ENCODE measurements at places on chromosomes 16 and 17.
A peak's percentile ranks its signal among the peaks of the same experiment; 100 is the strongest.

GRCh38 chr16:53878216-53878615 is 174.3 kb downstream of the FTO start:
- DNase-seq = no peak

- no peak for DNase-seq
Measured at GRCh38 chr16:23122144-23122543, 27.1 kb downstream of the USP31 start.

GRCh38 chr16:88523309-88524161 is 46.7 kb upstream of the ZC3H18 start:
- DNase-seq = no peak

GRCh38 chr17:64491034-64491860 is 5.6 kb downstream of the POLG2 start:
- peak; percentile 25 for DNase-seq

DNA sequence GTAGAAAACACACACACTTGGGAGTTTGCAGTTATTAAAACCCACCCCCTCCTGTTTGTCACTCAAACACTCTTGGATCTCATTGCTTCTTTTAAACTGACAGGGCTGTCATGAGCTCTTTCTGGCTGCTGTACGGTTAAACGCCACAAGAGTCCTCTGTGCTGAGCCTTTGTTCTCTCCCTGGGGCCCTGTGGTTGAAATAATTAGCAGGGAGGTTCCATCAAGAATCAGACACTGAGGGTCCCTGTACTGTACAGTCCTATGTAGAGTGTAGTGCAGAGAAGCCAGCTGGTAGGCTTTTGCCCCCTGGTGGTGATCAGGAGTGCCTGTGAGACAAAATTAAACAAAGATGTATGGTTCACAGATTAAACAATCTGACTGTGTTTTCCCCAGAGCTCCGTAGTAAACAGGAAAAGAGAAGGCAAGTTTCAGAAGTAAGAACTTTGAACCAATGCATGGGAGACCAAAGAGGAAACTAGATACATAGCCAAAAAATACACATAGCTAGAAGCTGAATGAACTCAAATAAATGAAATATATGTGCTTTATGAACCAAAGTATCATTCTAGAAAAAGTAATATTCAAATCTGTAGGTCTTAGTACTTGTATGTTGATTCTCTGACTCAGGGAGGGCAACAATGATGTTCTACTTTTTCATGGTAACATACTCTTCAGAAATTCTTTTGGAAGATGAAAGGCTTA is 1.4 kb upstream of the SSH2 start:
- DNase-seq = peak; percentile 68

- DNase-seq = no peak
Measured at GRCh38 chr16:54648575-54648974, 282.1 kb upstream of the IRX5 start.

DNA sequence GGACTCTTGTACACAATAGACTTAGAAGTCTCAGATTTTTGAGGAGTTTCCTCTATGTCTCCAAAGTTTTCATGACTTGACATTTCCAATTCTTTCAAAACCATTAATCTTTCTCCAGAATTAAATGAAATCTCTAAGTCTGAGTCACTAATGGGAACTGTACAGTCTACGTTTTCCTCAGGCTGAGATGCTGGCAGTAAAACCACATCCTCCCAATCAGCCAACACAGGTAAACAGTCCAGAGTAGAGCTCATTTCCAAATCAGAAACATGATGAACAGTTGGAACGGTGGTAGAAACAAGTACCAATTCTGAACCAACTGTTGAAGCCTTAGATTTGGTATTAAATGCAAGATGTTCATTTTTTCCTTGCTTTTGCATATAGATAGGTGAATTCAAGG is 7.9 kb downstream of the ERI2 start:
- DNase-seq = no peak

DNA sequence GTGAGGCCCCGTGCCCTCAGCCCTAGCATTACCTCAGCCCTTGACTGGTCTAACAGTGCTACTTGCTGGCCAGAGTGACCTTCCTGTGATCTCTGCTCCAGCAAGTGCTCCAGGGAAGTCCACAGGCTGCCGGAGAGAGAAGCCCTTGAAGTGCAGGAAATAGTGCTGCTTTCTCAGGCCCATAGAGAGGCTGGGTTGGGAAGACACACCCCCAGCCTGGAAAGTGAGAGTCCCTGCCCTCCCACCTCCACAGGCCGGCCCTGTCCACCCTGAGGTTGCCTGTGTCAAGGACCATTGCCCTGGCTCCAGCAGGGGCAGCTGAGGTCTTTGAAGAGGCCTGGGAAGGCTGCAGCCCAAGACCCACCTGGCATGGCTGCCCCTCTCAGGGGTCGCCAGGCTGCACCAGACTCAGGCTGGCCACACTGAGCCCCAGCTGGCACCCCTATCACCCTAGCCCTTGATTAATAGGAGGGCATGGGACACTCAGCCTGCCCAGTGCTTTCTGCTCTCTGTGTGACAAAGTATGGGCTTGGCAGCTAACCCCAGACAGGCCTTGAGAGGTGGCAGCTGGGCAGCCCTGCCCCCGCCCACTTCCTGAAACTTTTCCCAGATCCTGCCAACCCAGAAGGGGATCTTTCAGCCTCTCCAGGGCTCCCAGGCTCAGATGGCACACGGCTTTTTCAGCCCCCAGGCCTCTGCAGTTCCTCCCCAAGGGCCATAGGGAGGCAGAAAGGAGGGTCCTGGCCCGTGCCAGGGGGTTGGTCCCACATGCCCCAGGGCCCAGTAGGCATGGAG is 21.7 kb downstream of the ATP6V0D1 start:
- no peak for DNase-seq

DNA sequence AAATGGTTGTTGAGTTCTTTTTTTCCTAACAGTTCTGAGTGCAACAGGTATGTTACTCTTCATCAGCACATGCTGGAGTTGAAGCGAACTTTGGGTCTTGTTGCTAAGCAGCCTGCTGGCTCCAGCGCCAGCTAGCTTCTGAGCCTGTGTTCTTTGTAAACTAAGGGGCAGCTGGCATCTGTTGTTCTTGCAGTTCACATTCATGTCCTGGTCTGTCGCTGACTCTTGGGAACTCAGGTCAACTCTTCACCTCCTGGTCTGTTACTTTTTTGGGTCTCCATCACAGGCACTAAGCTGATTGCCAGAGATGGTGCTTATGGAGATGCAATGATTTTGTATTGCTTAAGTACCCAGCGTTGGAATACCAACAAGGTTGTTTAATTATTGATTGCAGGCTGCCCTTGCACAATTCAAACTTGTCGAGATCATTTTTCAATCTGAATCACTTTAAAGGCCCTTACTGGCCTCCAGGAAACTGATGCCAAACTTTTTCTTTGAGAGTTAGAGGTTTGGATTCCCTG is 40.9 kb downstream of the USP10 start:
- no peak for DNase-seq

DNA sequence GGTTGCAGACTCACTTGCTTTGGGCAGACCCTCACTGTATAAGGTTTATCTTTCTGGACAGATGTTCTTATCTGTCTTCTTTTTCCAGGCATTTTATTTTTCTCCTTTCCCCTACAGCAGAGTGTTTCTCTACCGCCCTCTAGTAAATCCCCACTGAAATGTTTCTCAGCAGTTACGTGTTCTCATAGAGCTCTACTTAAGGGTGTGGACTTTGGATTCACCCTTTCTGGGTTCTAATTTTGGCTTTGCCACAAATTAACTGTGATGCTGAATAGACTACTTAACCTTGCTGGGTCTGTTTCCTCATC is 2.0 kb downstream of the ADAT1 start:
- no peak for DNase-seq

DNA sequence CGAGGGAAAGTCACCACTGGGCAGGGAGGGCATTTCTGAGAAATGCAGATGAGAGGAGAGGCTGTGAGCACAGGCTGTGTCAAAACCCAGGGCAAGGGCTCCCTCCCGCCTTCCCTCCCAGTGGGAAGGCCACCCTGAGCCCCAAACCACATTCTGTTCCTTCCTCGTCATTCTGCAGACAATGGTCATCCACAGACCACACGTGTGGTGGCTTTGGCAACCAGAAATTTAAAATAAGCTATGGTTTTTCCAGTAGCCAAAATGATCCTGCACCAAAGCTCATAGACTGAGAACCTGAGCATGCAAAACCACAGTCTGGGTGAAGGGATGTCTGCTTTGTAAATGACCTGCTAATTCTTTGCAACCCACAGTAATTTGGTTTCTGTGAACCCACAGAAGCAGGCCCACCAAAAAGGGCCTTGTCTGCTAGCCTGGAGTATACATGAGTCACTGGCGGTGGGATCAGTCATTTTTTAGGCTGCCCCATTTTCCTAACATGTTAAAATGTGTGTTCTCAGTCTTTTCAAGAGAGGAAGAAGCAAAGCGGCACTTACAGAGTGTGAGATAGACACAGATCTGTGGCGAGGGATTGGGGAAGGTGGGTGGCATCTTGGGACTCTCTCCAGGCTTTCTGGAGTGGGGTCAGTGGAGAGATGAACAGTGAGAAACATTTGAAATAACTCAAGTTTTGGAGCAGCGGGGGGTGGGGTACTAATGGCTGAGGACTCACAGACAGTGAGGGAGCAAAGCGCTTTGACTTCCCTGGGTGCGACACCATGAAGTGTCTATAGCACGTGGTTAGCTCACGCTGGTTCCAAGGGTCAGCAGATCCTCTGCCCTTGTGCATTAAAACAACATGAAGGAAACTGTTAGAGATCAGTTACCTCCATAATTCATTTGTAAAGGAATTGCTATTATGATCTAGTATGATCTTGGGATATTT is 20.5 kb downstream of the GRB7 start:
- no peak for DNase-seq

GRCh38 chr16:64434526-64435069 is 687.3 kb downstream of the CDH11 start:
- no peak for DNase-seq

GRCh38 chr17:76189247-76189646 is 48.2 kb upstream of the FOXJ1 start:
- DNase-seq = no peak

DNA sequence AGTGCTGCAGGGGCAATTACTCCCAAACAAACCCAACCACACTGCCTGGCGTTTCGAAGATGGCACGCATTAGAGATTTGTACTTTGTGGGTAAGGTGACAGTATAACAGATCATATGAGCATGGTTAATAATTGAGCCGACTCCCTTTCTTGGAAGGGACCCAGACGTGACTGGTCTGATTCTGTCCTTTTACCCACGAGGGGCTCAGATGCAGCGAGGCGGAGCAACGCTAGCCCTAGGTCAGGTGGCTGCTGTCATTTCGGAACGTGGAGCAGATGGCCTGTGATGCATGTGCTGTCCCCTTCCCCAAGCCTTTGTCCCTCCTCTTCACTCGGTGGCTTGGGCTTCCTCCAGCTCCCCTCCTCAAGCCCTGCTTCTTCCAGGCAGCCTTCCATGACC is 84.2 kb downstream of the SNX29 start:
- no peak for DNase-seq

- DNase-seq = no peak
Measured at GRCh38 chr17:49565948-49566491, 9.7 kb upstream of the NXPH3 start.

DNA sequence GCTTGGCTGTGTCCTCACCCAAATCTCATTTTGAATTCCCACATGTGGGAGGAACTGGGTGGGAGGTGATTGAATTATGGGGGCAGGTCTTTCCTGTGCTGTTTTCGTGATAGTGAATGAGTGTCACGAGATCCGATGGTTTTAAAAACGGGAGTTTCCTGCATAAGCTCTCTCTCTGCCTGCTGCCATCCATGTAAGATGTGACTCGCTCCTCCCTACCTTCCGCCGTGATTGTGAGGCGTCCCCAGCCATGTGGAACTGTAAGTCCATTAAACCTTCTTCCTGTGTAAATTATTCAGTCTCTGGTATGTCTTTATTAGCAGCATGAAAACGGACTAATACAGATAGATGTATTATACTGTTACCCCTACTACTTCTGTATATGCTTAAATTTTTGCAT is 3.6 kb downstream of the SPATA33 start:
- DNase-seq = no peak

DNA sequence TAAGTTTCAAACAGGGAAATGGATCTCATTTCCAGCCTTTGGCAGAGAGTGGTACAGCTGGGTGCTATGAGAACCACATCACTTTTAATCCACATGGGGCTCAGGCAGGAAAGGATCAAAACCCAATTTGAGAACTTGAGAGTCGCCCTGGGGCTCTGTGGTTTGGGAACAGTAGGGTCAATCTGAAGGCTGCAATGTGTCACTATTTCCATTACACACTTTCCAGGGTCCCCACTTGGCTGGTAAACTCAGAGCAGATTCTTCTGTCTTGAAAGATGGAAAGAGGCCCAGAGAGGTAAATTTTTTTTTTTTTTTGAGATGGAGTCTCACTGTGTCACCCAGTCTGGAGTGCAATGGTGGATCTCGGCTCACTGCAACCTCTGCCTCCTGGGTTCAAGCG is 6.7 kb upstream of the HIGD1B start:
- DNase-seq = no peak

DNA sequence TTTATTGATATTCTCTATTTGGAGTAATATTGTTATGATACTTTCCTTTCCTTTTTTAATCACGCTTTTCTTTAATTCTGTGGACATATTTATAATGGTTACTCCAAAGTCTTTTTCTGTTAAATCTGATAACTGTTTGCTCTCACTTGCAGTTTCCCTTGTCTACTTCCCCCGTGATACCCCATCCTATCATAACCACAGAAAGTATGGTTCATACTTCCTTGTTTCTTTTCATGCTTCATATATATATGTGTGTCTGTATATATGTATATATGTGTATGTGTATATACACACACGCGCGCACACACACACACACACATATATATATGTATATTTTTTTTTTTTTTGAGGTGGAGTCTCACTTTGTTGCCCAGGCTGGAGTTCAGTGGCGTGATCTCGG is 23.5 kb downstream of the SPECC1 start:
- DNase-seq = no peak

DNA sequence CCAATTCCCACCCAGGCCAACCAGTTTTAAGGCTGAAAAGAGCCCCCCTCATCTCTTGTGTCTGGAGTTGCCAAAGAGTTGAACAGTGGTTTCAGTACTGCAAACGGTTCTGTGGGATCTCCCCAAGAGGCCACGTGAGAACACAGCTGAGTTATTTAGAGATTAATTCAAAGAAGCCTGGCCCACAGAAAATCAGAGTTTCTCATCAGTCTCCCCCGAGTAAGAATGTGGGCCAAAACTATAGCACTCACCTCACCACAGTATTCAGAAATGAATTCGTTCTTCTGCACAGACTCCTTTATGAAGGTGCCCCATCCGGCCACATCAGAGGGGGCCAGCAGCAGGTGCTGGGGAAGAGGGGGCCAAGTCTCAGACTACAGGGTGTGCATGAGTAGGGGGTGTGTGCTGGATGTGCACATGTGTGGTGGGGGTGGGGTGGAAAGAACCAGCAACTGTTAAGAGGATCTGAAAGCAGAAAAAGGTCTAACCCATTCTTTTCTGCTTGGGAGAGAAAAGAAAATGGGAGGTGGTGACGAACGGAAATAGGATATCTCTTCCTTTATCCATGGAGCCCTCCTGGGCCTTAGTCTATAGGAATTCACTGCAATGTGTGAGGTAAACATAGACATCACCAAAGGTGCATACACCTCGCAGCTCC is 22.6 kb downstream of the CNTNAP1 start:
- DNase-seq = no peak

DNA sequence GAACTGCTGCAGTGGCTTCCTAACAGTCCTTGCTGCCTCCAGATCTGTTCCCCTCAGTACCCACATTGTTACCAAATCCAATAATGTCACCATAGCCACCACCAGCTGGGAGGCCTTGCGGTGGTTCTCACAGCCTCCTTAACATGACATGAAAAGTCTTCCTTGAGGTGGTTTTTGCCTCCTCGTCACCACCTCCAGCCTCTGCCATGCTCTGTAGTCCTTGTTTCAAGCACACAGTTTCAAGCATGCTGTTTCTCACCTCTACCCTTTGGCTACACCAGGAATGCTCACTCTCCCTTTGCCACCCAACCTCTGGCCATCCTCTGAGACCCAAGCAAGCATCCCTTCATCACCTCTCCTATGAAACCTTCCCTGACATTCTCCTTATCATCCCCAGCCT is 47.2 kb downstream of the DNAH9 start:
- DNase-seq = no peak

All from PC-9 (cell line).